ENCODE measurements at places on chromosomes 12 and 14. TPM values are rescaled to one million over a fixed set of nuclear protein-coding genes. Genes with fewer than 3 reads are reported as not detected.

Gene KRT86
- 0.46 TPM for total RNA-seq

DNA sequence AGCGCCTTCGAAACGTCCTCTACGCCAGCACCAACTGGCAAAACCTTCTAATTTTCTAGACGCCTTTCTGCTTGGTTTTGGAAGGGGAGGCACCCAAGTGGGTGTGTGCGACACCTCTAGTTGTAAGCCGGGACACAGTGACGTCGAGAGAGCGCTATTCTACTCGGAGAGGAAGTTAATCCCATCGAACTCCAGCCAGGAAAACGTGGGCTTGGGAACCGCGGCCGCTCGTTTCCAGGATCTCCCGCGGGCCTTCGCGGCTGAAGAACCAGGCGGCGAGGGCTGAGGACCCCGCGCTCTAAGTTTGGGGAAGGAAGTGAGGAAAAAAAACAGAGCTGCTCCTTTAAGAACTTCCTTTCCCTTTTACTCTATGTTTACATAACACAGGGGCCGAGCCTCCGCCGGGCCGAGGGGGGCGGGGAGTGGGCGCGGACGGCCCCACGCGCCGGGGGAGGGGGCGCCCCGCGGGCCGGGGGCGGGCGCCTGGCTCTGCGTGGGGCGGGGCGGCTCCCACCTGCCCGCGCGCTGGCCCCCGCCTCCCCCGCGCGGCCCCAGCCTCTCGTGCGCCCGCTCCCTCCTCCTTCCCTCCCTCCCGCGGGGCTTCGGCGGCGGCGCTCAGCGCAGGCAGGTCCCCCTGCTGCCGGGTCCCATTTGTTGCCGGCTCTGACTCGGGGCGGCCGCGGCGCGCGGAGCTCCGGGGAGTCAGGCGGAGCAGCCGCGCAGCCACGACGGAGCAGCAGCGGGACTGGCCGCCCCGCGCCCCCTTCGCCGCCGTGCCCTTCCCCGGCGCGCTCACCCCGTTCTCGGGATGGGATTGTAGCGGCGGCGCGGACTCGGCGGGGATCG, at the start of gene PELI2:
Gene PELI2 (plus strand): TSS at position 647 of the 846 bp plus-strand sequence. CDS start 250 bp downstream, outside the sequence.
- H3K4me1 ChIP-seq: peaks cover 11% of the 10 kb centered on the region
- H3K36me3 ChIP-seq: no peaks in the 10 kb centered on the region
- peak; percentile 87 for DNase-seq
- peak within 1 kb of the TSS; percentile 45 for H3K27ac ChIP-seq
- no peaks in the 10 kb centered on the region for H3K27me3 ChIP-seq

DNA sequence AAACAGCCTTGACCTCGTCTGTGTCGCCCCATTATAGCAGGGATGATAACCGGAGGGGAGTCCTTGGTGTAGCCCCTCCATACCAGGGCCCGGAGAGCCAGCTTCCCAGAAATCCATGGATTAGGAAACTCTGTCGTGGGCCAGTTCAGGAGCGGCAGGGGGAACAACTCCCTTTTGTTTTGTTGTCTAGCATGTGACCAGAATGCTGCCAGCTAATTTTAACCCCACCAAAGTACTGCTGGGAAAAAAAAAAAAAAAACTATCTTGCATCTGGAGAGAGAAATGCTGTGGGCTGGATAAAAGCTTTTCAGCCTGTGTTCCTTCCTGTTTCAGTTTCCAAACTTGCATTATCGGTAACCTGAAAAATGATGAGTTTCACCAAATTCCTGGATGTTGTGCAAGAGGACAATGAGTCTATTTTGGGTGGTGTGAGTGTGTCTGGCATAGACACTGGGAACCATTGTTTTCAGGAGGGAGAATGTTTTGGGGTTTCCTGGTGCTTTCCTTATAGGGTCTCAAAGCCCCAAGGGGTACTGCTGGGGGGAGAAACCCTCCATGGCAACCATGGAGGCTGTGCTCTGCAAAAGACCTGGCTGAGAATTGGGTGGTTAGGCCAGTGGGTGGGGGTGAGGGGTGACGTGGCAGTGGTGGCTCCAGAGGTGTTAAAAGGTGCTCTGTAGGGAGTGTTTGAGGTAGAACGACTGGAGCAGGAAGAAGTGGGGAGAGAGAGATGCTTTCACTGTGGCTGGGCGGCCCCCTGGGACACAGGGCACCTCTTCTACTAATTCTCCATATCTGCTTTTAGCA, 14.9 kb upstream of the IRF2BPL start:
- no peaks in the 10 kb centered on the region for H3K27me3 ChIP-seq
- DNase-seq: no peak
- H3K27ac ChIP-seq: peak overlapping the region; percentile 86
- no peak overlapping the region for H3K4me3 ChIP-seq
- peaks cover 78% of the 10 kb centered on the region for H3K4me1 ChIP-seq

Gene SERPINA3
- total RNA-seq: 96.2 TPM

DNA sequence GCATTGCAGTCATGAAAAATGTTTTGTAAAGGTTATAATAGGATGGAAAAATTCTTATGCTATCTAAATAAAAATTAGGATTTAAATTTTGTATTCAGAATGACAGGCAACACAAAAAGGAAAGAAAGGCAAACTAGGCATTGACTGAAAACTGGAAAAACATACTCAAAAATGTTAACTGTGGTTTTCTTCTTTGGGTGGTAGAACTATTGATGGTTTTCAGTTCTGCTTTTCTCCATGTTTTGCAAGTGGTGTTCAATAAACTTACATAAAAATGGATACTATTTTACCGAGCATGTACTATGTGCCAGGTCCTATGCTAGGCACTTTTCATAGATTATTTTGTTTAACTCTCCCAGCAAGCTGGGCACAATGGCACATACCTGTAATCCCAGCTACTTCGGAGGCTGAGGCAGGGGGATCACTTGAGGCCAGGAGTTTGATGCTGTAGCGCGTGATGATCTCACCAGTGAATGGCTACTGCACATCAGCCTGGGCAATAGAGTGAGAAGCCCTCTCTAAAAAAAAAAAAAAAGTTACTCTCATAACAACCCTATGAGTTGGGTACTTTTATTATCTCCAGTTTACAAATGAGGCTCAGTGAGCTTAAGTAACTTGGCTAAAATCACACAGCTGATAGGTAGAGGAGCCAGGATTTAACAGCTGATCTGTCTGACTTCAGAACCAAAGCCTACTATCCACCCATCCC, 26.3 kb upstream of the TCP11L2 start:
- no peaks in the 10 kb centered on the region for H3K4me1 ChIP-seq
- no peak overlapping the region for H3K27ac ChIP-seq
- no peak for DNase-seq
- no peak overlapping the region for H3K4me3 ChIP-seq
- H3K27me3 ChIP-seq: no peaks in the 10 kb centered on the region

- no peak overlapping the region for H3K27ac ChIP-seq
- H3K27me3 ChIP-seq: no peaks in the 10 kb centered on the region
- no peak overlapping the region for H3K4me3 ChIP-seq
- no peaks in the 10 kb centered on the region for H3K36me3 ChIP-seq
- no peak for DNase-seq
These were observed 62.7 kb upstream of the FBRSL1 start for GRCh38 chr12:132427174-132427768.

DNA sequence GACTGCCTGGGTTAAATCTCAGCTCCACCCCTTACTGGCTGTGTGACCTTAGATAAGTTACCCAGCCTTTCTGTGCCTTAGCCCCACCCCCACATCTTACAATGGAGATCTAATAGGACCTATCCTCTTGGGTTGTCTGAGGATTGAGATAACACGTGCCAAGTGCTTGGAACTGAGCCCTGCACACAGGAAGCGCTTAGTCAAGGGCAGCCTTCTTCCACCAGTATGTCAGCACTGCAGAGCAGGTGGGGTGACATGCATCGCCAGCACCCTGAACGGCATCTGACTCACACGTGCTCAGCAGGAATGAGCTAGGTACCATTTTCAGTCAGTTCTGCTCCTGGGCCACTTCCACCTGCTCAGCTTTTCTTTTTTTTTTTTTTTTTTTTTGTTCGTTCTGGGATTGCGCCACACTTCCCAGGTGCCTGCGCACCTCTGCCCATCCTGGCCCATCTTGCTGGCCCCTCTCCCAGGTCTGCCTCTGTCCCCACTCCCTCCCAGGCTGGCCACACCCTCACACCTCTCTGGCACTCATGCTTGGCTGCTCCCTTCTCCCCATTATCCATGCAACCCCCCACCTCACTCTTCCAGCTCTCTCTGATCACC, 19.6 kb downstream of the LGMN start:
- DNase-seq: peak; percentile 88
- no peaks in the 10 kb centered on the region for H3K27me3 ChIP-seq
- peak overlapping the region; percentile 75 for H3K27ac ChIP-seq
- peaks cover 14% of the 10 kb centered on the region for H3K36me3 ChIP-seq
- H3K4me3 ChIP-seq: no peak overlapping the region

GRCh38 chr12:58455136-58455535, 465.2 kb downstream of the LRIG3 start:
- H3K36me3 ChIP-seq: no peaks in the 10 kb centered on the region
- H3K4me3 ChIP-seq: no peak overlapping the region
- DNase-seq: no peak
- no peaks in the 10 kb centered on the region for H3K4me1 ChIP-seq

GRCh38 chr14:85909581-85909980, 379.6 kb downstream of the FLRT2 start:
- no peaks in the 10 kb centered on the region for H3K36me3 ChIP-seq
- H3K4me1 ChIP-seq: no peaks in the 10 kb centered on the region
- DNase-seq: no peak
- H3K27me3 ChIP-seq: no peaks in the 10 kb centered on the region

Gene MYH6
- total RNA-seq: not detected

Gene OR4N2
- not detected for total RNA-seq

Gene GLS2
- total RNA-seq: 1.8 TPM

Gene KERA
- total RNA-seq: not detected

Gene LTB4R2
- 6.8 TPM for total RNA-seq

Gene SMIM41
- not detected for total RNA-seq
